ENCODE measurements at places on chromosomes 1 and 21.

- no peaks in the 10 kb centered on the region for H3K36me3 ChIP-seq
- peaks cover 8% of the 10 kb centered on the region for H3K4me1 ChIP-seq
Observed at GRCh38 chr21:44727321-44727720, 15.9 kb upstream of the TSPEAR start.

GRCh38 chr1:77857552-77857951 is 30.9 kb upstream of the NEXN start:
- no peak overlapping the region for H3K27ac ChIP-seq
- no peaks in the 10 kb centered on the region for H3K27me3 ChIP-seq
- no peak for DNase-seq
- no peak overlapping the region for H3K4me3 ChIP-seq
- peaks cover 4% of the 10 kb centered on the region for H3K4me1 ChIP-seq

DNA sequence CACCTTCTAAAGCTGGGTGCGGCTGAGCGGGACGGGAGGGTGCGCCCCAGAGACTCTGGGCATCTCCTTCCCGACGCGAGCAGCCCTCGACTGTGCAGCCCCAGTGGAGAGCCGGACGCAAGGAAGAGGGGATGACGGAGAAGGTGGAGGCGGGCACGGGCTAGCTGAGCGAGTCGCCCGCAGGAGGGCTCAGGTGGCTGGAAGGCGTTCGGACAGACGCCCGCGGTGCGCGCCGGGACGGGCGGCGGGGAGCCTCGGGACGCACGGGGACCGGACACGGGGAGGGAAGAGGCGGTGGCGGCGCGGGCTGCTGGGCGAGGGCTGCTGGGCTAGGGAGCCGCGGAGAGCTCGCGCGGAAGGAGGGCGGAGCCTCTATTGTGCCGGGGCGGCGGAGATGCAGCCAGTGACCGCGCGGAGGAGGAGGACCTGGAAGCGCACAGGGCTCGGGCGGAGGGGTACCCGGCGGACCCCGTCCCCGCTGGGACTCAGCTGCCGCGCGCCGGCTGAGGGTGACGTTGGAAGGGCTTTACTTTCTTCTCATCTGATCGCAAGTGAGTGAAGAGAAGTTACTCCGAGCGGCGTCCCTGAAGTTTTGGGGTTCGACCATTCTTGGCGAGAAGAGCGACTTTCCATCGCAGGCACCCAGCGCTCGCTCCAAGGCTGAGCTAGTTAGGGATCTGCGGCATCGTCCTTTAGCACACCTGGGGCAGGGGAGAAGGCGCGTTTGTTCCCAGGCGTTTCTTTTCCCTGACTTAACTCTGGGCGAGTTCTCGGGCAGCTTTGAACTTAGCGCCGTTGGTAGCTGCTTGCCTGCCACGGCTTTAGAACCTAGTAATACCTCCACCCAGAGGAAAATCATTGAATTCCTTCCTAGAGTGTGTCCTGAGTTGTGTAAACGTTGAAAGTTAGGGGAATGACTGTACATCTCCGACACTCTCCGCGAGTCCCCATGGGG is at the start of gene OLFML2B:
Gene OLFML2B (minus strand): TSS at position 323 of the 955 bp plus-strand sequence. CDS start 439 bp downstream, outside the sequence.
- H3K27me3 ChIP-seq: peaks cover 49% of the 10 kb centered on the region
- no peak within 1 kb of the TSS for H3K27ac ChIP-seq
- H3K36me3 ChIP-seq: no peaks in the 10 kb centered on the region
- peak within 1 kb of the TSS; percentile 82 for H3K4me3 ChIP-seq

DNA sequence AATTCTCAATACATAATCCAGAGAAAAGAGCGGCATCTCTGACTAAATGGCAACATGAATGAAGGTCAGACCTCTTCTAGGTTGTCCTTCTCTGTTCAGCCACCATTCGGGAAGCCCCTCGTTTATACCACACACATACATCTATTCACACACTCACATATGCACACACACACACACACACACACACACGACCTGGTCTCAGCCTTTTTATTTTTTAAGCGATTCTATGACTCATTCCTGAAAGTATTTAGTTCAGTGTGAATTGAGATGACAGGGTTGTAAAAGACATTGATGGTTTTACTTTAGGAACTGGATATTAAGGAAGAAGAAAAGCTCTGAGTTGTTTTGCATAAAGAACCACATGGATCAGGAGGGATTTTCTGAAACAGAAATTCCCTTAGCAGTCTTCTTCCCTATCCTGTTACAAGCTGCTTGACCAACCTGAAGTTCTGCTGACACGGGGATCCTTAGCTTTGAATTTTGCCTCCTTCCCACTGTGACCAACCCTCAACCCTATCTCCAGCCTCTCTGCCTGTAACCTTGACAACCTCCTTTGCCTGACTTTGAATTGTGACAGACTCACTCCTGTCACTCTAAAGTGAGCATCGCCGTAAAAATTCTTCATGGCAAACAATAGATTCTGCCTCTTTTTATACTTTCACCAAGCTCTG is 383.1 kb upstream of the ESRRG start:
- H3K27ac ChIP-seq: no peak overlapping the region
- no peaks in the 10 kb centered on the region for H3K36me3 ChIP-seq
- no peak overlapping the region for H3K4me3 ChIP-seq
- H3K4me1 ChIP-seq: no peaks in the 10 kb centered on the region

- H3K4me1 ChIP-seq: peaks cover 6% of the 10 kb centered on the region
- H3K36me3 ChIP-seq: no peaks in the 10 kb centered on the region
- H3K27me3 ChIP-seq: peaks cover 3% of the 10 kb centered on the region
- no peak overlapping the region for H3K4me3 ChIP-seq
Observed at GRCh38 chr1:53681351-53681976, 57.5 kb downstream of the GLIS1 start.

GRCh38 chr21:31265366-31266013 is 78.6 kb downstream of the TIAM1 start:
- DNase-seq: no peak
- no peaks in the 10 kb centered on the region for H3K27me3 ChIP-seq
- H3K36me3 ChIP-seq: peaks cover 35% of the 10 kb centered on the region
- peaks cover 32% of the 10 kb centered on the region for H3K4me1 ChIP-seq

- peak overlapping the region; percentile 76 for H3K27ac ChIP-seq
- H3K4me1 ChIP-seq: peaks cover 41% of the 10 kb centered on the region
Observed at GRCh38 chr1:32627596-32628162, 22.7 kb downstream of the ZBTB8OS start.

GRCh38 chr1:111272081-111272480 is 18.6 kb upstream of the CHIA start:
- no peak for DNase-seq
- H3K4me3 ChIP-seq: no peak overlapping the region
- H3K27me3 ChIP-seq: peaks cover 25% of the 10 kb centered on the region
- no peak overlapping the region for H3K27ac ChIP-seq
- peaks cover 42% of the 10 kb centered on the region for H3K4me1 ChIP-seq
- peaks cover 3% of the 10 kb centered on the region for H3K36me3 ChIP-seq

DNA sequence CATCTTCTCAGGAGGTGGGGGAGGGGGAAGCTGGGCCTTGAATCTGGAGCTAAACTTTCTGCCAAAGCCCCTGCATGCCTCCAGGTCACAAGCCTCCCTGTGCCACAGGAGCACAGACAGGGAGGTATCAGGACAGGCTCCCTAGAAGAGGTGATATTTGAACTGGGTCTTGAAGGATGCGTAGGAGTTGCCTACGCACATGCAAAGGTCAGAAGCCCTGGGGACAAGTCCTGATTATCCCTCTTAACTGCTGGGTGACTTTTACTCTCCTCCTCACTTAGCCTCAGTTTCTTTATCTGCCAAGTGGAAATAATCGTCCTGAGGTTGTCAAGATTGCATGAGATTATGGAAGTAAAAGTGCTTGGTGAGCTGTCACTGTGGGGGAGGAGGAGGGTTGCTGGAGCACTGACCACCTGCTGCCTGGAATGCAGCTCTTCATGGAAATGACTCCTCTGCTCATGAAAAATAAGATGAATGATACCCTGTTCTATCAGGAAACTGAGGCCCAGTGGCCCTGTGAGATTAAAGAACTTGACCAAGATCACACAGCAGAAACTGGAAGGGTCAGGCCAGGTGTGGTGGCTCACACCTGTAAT is 50.6 kb upstream of the LAPTM5 start:
- peaks cover 59% of the 10 kb centered on the region for H3K27me3 ChIP-seq
- no peak overlapping the region for H3K27ac ChIP-seq
- no peak for DNase-seq
- H3K4me3 ChIP-seq: no peak overlapping the region
- no peaks in the 10 kb centered on the region for H3K4me1 ChIP-seq

- DNase-seq: no peak
- H3K27ac ChIP-seq: no peak overlapping the region
- H3K27me3 ChIP-seq: no peaks in the 10 kb centered on the region
- H3K4me3 ChIP-seq: no peak overlapping the region
- H3K4me1 ChIP-seq: peaks cover 54% of the 10 kb centered on the region
Observed at GRCh38 chr21:46538851-46539666, 65.8 kb downstream of the S100B start.

- peaks cover 85% of the 10 kb centered on the region for H3K4me1 ChIP-seq
- DNase-seq: no peak
- peak overlapping the region; percentile 88 for H3K27ac ChIP-seq
- no peaks in the 10 kb centered on the region for H3K27me3 ChIP-seq
Observed at GRCh38 chr1:111631502-111631901, 11.9 kb downstream of the RAP1A start.

DNA sequence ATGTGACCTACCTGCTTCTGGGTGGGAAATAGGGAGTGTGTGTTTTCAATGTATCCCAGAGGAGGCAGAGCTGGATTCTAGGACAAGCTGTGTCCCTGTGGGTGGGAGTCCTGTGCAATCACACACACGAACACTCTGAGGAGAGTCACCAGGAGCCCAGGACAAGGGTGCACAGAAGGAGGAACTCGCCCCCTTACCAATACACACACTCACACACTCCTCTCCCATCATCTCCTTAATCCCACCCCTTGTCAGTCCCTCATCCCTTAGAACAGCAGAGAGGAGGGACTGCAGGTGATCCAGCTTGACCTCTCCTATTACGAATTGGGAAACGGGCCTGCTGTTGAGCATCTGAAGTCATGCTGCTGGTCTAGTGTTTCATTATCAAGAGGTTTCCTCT is 8.5 kb upstream of the MYBPHL start:
- no peak overlapping the region for H3K27ac ChIP-seq
- DNase-seq: no peak
- no peaks in the 10 kb centered on the region for H3K36me3 ChIP-seq

DNA sequence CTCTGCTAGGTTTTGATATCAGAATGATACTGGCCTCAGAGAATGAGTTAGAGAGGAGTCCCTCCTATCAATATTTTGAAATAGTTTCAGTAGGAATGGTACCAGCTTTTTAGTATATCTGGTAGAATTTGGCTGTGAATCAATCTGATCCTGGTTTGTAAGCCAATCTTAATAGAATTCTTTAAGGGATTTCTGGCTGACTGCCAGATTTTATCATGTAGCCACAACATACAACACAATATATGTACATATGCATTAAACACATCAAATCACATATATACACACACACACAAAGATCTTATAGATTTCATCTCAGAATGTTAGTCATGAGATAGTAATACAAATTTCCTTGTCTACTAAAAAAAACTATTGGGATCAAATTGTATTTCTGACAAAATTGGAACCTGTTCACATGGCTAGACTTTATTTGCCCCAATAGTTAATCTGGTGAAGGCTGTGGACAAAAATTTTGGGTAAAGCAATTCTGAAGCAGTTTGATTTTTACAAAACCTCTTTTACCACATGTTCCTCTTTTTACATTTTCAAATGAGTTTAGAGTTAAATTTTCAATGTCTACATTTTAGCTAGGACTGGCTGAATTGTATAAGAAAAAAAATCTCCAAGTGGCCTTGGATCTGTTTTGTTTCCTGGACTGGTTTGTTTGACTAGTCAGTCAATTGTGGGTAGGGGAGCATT is 151.7 kb downstream of the FASLG start:
- peaks cover 8% of the 10 kb centered on the region for H3K36me3 ChIP-seq
- H3K27me3 ChIP-seq: no peaks in the 10 kb centered on the region
- peaks cover 9% of the 10 kb centered on the region for H3K4me1 ChIP-seq
- DNase-seq: no peak
- H3K27ac ChIP-seq: no peak overlapping the region
- H3K4me3 ChIP-seq: no peak overlapping the region

- H3K4me3 ChIP-seq: no peak overlapping the region
- H3K36me3 ChIP-seq: no peaks in the 10 kb centered on the region
- H3K27ac ChIP-seq: no peak overlapping the region
Observed at GRCh38 chr21:42584296-42584641, 69.2 kb upstream of the PDE9A start.

- H3K4me3 ChIP-seq: no peak overlapping the region
- no peak for DNase-seq
- H3K27ac ChIP-seq: no peak overlapping the region
- H3K4me1 ChIP-seq: peaks cover 12% of the 10 kb centered on the region
- peaks cover 2% of the 10 kb centered on the region for H3K27me3 ChIP-seq
- no peaks in the 10 kb centered on the region for H3K36me3 ChIP-seq
Observed at GRCh38 chr21:16199539-16199938, 469.8 kb downstream of the USP25 start.

GRCh38 chr1:115666206-115666605 is 24.4 kb downstream of the VANGL1 start:
- no peak overlapping the region for H3K27ac ChIP-seq
- no peak for DNase-seq
- H3K36me3 ChIP-seq: no peaks in the 10 kb centered on the region
- H3K27me3 ChIP-seq: no peaks in the 10 kb centered on the region

DNA sequence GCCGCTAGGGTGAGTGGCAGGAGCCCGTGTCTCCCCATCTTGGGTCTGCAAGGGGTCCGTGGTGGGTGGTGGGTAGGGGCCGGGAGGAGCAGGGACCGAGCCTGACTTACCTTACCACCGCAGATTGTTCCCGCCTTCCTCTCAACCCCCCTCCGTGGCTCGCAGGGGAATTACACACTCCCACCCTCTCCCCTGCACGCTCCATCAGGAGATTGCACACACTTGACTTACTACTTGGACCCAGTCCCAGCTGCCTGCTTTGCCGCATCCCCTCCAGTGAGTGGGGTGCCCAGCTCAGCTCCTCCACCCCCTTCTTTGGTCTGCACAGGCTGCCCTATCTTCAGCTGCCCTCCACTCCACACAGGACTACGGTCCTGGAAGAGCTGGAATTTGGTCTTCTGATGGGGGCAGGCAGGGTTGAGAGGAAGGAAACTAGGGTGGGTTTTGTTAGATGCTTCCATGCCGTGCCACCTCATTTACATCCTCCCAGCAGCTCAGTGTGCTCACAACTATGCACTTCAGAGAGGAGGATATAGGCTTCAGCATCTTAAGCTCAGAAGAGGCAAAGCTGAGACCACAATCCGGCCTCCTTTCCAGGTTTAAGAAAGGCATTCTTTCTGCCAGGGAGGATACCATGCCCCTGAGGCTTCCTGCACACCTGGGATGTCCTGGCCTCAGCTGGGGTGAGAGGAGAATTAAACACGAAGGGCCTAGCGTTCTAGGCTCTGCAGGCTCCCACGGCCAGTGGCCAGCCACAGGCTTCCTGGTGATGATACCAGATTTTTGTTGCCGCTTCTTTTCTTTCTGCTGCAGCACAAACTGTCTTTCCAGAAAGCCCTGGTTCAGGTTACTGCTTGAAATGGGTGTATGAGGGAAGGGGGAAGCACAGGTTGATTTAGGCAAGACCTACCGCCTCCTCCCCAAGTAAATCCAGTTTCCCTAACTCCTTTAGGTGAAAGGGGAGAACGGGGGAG is 2.3 kb downstream of the KCNC4 start:
- peak overlapping the region; percentile 80 for H3K4me3 ChIP-seq
- peaks cover 1% of the 10 kb centered on the region for H3K36me3 ChIP-seq

- H3K4me3 ChIP-seq: peak overlapping the region; percentile 92
- peaks cover 22% of the 10 kb centered on the region for H3K36me3 ChIP-seq
- no peak for DNase-seq
- peaks cover 6% of the 10 kb centered on the region for H3K27me3 ChIP-seq
- peaks cover 48% of the 10 kb centered on the region for H3K4me1 ChIP-seq
Observed at GRCh38 chr1:234611225-234611846, 1.4 kb upstream of the IRF2BP2 start.

- H3K4me3 ChIP-seq: no peak overlapping the region
- no peaks in the 10 kb centered on the region for H3K4me1 ChIP-seq
- H3K27ac ChIP-seq: no peak overlapping the region
- DNase-seq: no peak
- H3K36me3 ChIP-seq: peaks cover 8% of the 10 kb centered on the region
Observed at GRCh38 chr1:202578001-202578504, 132.2 kb downstream of the SYT2 start.

Data from activated naive CD8-positive, alpha-beta T cell treated with anti-CD3 and anti-CD28 coated beads, Interleukin-2, amount 50 U/mL, for 24 hours (primary cell).